Activated CD4-positive, alpha-beta T cell treated with anti-CD3 and anti-CD28 coated beads, Interleukin-2, amount 10 ng/mL, durations not matched to agents 24 days and 14 days (primary cell): ENCODE measurements at places on chromosomes 16 and 17. TPM values are rescaled to one million over a fixed set of nuclear protein-coding genes. Genes with fewer than 3 reads are reported as not detected.

Gene CCL4
- total RNA-seq = 351 and 370 TPM in 2 replicates

DNA sequence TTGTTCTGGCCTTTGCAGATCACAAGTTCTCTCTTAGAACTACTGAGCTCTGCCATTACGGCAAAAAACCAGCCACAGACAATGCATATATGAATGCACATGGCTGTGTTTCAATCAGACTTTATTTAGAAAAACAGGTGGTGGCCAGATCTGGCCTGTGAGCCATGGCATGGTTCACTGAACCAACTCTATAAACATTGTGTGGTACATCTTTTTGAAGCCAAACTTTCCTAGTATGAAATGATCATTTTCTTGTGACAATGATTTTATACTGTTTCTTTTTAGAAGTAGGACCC, 65.9 kb upstream of the AMZ2 start:
- peaks cover 1% of the 10 kb centered on the region for H3K27me3 ChIP-seq
- H3K4me1 ChIP-seq = peaks cover 41% of the 10 kb centered on the region
- H3K4me3 ChIP-seq = peak overlapping the region; percentile 19
- no peak overlapping the region for H3K27ac ChIP-seq
- H3K36me3 ChIP-seq = no peaks in the 10 kb centered on the region

DNA sequence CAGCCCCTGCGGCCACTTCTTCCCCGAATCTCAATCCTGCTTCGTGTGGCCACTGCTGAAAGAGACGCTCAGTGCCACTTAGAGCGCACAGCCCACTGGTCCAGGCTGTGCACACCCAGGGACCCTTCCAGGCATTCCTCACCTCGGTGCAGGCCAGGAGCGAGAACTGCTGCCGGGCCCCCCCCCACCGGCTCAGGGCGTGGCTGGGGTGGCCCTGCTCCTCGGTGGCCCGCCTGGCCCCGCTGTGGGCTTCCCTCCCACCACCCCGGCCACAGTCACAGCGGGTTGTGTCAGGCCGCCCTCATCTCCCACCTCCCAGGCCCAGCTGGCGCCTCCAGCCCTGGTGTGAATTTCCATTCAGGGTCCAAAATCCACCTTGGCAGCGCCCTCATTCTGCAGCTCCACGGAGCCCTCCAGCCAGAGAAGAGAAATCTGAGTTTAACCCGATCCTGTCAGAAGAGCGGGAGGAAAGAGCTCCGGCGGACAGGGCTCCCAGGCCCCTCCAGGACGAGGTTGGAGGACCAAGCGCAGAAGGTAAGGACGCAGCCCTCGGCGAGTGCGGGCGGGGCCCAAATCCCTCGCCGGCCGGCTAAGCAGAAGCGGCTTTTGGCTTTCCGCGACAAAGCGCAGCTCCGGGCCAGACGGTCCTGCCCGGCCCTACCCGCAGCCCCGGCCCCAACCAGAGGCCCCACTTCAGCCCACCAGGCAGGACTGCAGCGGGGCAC, 12.0 kb downstream of the TBC1D16 start:
- no peak for DNase-seq
- H3K4me3 ChIP-seq = no peak overlapping the region
- H3K27me3 ChIP-seq = no peaks in the 10 kb centered on the region
- H3K4me1 ChIP-seq = no peaks in the 10 kb centered on the region
- no peaks in the 10 kb centered on the region for H3K36me3 ChIP-seq

DNA sequence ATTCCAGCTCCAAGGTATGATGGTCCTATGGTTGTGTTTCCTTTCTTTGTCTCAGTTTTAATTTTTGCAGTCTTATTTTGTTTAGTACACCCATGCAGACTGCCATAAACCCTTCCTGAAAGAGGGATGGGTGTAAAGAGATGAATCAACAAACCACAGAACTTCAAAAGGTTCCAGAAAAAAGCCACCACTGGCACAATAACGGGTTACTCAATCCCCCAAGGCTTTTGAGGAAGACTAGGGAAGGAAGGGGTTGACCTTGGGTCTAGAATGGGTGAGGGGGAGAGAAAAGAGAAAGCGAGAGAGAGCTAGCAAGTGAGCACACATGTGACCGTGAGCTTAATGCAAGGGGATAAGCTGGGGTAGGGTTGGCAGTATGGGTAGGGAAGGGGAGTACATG, 168.1 kb downstream of the XYLT1 start:
- peak overlapping the region; percentile 25 for H3K4me3 ChIP-seq
- H3K36me3 ChIP-seq = peaks cover 2% of the 10 kb centered on the region
- DNase-seq = no peak
- H3K4me1 ChIP-seq = peaks cover 35% of the 10 kb centered on the region

Gene NPIPA7
- total RNA-seq = 7.5 and 8.0 TPM in 2 replicates

Gene CA5A
- not detected in 2 replicates for total RNA-seq

DNA sequence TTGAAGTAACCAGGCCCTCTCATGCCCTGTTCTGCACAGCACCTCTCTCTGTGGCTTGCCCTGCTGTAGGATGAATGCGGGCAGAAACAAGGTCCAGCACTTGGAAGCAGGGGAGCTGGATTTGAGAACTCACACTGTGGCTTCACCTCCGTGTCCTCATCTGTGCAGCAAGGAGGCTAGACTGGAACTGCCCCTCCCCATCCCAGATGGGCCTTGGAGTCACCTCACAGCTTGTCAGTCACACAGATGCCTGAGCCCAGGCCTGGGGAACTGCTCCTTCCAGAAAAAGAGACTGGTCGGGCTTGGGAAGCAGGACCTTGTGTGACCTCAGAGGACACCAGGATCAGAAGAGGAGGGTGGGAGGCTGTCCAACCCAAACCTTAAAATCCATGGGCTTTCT, 180.8 kb downstream of the CCT6B start:
- no peak for DNase-seq
- no peaks in the 10 kb centered on the region for H3K36me3 ChIP-seq
- H3K27me3 ChIP-seq = no peaks in the 10 kb centered on the region
- H3K4me3 ChIP-seq = no peak overlapping the region

DNA sequence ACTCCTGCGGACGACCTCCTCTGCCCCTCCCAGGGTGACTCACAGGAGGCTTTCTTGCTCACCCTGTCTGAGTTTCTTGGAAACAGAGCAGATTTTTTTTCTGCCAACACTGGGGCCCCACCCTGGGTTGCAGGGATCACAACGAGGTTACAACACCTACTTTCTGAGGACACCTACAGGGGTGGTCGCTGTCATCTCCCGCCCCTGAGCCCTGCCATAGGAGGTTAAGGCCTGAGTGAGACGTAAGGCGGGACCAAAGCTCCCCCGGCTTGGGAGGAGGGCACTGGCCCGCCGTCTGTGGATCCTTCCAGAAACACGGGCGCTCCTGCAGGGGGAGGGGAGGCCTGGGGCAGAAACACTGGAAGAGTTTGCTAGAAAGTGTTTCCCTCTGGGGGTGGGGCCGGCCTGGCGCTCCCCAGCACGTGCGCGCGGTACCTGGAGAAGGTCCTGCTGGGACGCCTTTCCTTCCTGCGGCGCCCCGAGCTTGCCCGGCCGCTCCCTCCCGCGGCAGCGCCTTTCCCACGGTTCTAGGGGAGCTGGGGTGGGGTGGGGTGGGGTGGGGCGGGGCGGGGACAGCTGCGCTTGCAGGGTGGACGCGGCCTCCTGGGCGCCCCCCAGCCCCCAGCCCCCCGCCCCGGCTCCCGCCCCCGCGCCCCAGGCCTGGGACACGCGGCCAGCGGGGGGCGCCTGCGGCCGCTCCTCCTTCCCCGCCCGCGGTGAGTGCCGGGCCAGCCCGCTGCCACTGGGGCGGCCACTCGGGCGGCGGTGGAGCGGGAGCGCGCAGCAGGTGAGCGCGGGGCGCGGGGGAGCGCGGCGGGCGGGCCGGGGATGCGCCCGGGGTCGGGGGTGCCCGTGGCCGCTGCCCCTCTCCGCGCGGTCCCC, 20.7 kb upstream of the ADCY7 start:
- H3K4me3 ChIP-seq = peak overlapping the region; percentile 83
- H3K36me3 ChIP-seq = no peaks in the 10 kb centered on the region
- H3K4me1 ChIP-seq = peaks cover 17% of the 10 kb centered on the region
- DNase-seq = peak; percentile 87

GRCh38 chr16:76276745-76277438, at the start of gene CNTNAP4:
Gene CNTNAP4 (plus strand): TSS chr16:76277401. CDS start chr16:76277663, 262 bp downstream.
- no peaks in the 10 kb centered on the region for H3K36me3 ChIP-seq
- no peak within 1 kb of the TSS for H3K27ac ChIP-seq
- no peak for DNase-seq
- no peaks in the 10 kb centered on the region for H3K4me1 ChIP-seq
- no peaks in the 10 kb centered on the region for H3K27me3 ChIP-seq

- peaks cover 3% of the 10 kb centered on the region for H3K36me3 ChIP-seq
- H3K27me3 ChIP-seq = no peaks in the 10 kb centered on the region
- H3K4me1 ChIP-seq = peaks cover 6% of the 10 kb centered on the region
- H3K27ac ChIP-seq = no peak overlapping the region
- no peak overlapping the region for H3K4me3 ChIP-seq
- no peak for DNase-seq
These were observed 35.8 kb downstream of the NF1 start for GRCh38 chr17:31130286-31131224.

DNA sequence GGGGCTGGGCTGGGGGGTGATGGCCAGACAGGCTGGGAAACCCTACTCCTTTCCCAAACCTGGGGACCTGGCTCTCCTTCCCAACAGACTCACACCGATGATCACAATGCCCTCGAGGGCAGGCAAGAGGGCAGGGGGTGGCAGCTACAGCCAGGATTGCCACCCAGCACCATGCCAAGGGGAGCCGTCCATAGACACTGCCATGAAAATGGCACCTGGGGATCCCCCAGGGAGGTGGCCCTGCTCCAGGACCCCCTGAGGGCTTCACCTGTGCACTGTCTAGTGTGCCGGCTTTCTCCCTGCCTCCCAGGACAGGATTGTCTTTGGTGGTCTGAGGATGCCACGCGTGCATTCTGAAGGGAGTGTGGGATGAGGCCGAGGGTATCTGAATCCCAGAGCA, 24.6 kb downstream of the RPH3AL start:
- no peak overlapping the region for H3K4me3 ChIP-seq
- H3K27me3 ChIP-seq = peaks cover 12% of the 10 kb centered on the region
- no peaks in the 10 kb centered on the region for H3K36me3 ChIP-seq
- no peak overlapping the region for H3K27ac ChIP-seq
- H3K4me1 ChIP-seq = peaks cover 5% of the 10 kb centered on the region
- DNase-seq = no peak

Gene CHST5
- 0.09 TPM in 1 of 2 replicates, not detected in the other for total RNA-seq

Gene CES1
- not detected in 2 replicates for total RNA-seq

Gene GJD3
- total RNA-seq = 0.23 and 0.38 TPM in 2 replicates

Gene PSKH1
- 14.4 and 16.3 TPM in 2 replicates for total RNA-seq

- no peak overlapping the region for H3K4me3 ChIP-seq
- H3K36me3 ChIP-seq = no peaks in the 10 kb centered on the region
- H3K27ac ChIP-seq = no peak overlapping the region
- no peak for DNase-seq
These were observed 62.4 kb upstream of the NLK start for GRCh38 chr17:27980043-27980442.

Gene TEX14
- total RNA-seq = 0.07 TPM in 2 replicates

Gene SPATA32
- 0.28 and 0.40 TPM in 2 replicates for total RNA-seq

DNA sequence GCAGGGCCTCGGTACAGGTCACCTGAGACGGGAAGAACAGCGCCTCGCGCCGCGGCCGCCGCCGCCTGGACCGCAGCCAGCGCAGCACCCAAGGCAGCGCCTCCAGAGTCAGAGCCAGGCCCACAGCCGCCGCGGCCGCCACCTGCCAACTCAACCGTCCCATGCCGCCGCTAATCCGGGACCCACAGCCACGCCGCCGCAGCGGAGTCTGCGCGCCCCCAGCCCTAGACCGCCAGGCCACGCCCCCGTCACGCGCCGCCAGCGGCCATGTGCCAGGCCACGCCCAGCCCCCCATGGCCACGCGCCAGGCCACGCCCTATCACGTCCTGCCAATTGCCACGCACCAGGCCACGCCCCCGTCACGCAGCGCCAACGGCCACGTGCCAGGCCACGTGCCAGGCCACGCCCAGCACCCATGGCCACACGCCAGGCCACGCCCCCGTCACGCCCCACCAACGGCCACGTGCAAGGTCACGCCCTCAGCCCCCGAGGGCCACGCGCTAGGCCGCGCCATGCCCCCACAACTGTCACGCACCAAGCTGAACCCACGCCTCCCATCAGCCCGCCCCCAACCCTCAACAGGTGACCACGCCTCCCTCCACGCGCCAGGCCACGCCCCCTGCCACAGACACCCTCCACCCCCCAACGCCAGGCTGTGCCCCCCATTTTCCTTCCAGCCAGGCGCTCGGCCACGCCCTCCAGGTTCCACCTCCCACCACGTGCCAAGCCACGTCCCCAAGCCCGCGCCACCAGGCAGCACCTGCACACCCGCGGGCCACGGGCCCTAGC, at the start of gene PLD6:
Gene PLD6 (minus strand): TSS at position 210 of the 789 bp plus-strand sequence. CDS start 47 bp downstream, at position 163.
- DNase-seq = peak; percentile 96
- H3K36me3 ChIP-seq = peaks cover 29% of the 10 kb centered on the region
- H3K4me3 ChIP-seq = peak within 1 kb of the TSS; percentile 90
- H3K4me1 ChIP-seq = peaks cover 11% of the 10 kb centered on the region
- peak within 1 kb of the TSS; percentile 96 for H3K27ac ChIP-seq

DNA sequence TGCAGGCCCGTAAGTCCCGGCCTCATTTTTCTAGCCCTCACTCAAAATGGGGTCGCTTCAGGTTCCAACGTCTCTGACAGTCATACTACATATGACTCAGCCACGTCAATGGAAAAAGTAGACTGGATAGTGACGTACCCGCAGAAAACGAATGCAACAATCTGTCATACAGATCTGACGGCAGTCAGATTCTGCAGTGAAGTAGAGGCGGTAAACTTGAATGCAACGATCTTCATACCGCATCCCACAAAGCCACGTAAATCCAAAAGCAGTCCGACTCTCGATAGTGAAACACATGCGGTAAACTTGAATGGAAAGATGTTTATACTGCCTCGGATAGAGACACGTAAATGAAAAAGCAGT, 38.4 kb upstream of the ARL4D start:
- H3K4me3 ChIP-seq = peak overlapping the region; percentile 89
- H3K36me3 ChIP-seq = peaks cover 5% of the 10 kb centered on the region
- peaks cover 3% of the 10 kb centered on the region for H3K27me3 ChIP-seq
- peaks cover 29% of the 10 kb centered on the region for H3K4me1 ChIP-seq
- peak overlapping the region; percentile 100 for H3K27ac ChIP-seq
- peak; percentile 94 for DNase-seq

Gene SEZ6
- total RNA-seq = not detected in 2 replicates

DNA sequence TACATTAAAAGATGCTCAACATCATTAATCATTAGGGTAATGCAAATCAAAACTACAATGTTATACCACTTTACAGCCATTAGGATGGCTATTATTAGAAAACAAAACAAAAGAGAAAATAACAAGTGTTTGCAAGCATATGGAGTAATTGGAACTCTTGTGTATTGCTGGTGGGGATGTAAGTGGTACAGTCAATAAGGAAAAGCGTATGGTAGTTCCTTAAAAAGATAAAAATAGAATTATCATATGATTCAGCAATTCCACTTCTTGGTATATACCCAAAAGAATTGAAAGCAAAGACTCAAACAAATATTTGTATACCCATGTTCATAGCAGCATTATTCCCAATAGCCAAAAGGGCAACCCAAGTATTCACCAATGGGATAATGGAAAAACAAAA, 1.4 kb upstream of the CAPNS2 start:
- no peak for DNase-seq
- H3K4me1 ChIP-seq = no peaks in the 10 kb centered on the region
- no peak overlapping the region for H3K27ac ChIP-seq
- H3K4me3 ChIP-seq = no peak overlapping the region
- H3K36me3 ChIP-seq = no peaks in the 10 kb centered on the region
- no peaks in the 10 kb centered on the region for H3K27me3 ChIP-seq

Gene TNFSF13
- 2.4 and 3.5 TPM in 2 replicates for total RNA-seq
